ENCODE measurements at places on chromosomes 2 and 18. TPM values are rescaled to one million over a fixed set of nuclear protein-coding genes. Genes with fewer than 3 reads are reported as not detected.

Gene ELMOD3
- 9.9 TPM for total RNA-seq

Gene AQP12B
- total RNA-seq = not detected

Gene CPLX4
- not detected for total RNA-seq

Gene HOXD8
- total RNA-seq = 4.1 TPM

Gene TLX2
- total RNA-seq = not detected

Gene ZAP70
- total RNA-seq = not detected

Gene FBXO41
- 0.56 TPM for total RNA-seq

Gene CNGA3
- not detected for total RNA-seq

Gene FNDC4
- total RNA-seq = 30.1 TPM

Gene EFEMP1
- 2,267 TPM for total RNA-seq

Gene MYCN
- 2.4 TPM for total RNA-seq

Gene DSEL
- 7.8 TPM for total RNA-seq

Gene HOXD10
- not detected for total RNA-seq

Gene PDE11A
- under 0.01 TPM for total RNA-seq

Gene SH2D6
- total RNA-seq = 0.28 TPM

Gene CEP68
- total RNA-seq = 19.9 TPM

Gene MOCOS
- total RNA-seq = 1.6 TPM

All from endothelial cell of coronary artery (primary cell).